ENCODE measurements at places on chromosomes 7 and 10.
A peak's percentile ranks its signal among the peaks of the same experiment; 100 is the strongest.

- no peak for DNase-seq
These were observed 2.9 kb downstream of the FZD8 start for GRCh38 chr10:35639021-35639727.

GRCh38 chr7:4205828-4206227 is 476.3 kb upstream of the FOXK1 start:
- DNase-seq = no peak

- DNase-seq = no peak
These were observed 100.2 kb upstream of the RELN start for GRCh38 chr7:104089612-104090011.

- DNase-seq = peak; percentile 36
These were observed 40.1 kb downstream of the KCNH2 start for GRCh38 chr7:150937848-150938561.

- DNase-seq = no peak
These were observed 194.9 kb upstream of the MGMT start for GRCh38 chr10:129272176-129272575.

DNA sequence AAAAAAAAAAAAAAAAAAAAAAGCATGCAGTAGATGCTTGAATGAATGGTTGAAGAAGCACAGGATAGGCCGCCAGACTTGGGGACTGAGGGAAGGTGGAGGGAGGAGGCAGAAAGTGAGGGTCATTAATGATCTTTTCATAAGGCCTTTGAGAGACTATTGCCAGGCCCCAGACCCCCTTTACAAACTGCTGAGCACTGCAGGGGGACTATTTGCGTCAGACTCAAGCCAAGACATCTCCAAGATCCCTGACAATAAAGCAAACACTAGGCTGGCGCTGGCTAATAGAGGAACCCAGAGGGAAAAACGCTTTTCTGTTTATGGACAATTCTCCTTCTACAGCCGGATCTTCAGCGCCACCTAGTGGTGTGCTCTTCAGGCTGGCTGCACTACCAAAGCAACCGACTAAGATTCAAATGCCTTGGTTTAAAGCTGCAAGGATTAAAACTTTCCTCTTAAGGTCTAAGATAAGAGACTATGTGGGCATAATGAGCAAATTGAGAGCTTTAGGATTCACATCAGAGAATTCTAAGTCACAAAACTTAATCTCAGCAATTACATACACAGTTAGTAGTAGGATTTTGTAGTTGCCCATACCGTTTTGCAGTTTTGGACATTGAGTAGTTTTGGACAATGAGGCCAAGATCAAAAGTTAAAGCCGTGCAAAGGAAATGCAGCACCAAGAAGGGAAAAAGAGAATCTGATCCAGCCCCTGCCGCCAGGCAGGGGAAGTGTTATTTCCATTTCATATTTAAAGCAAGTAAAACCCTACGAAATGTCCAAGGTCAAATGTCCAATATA is 17.9 kb upstream of the AGK start:
- DNase-seq = peak; percentile 92

GRCh38 chr10:87974769-87975168 is 111.3 kb downstream of the PTEN start:
- no peak for DNase-seq

DNA sequence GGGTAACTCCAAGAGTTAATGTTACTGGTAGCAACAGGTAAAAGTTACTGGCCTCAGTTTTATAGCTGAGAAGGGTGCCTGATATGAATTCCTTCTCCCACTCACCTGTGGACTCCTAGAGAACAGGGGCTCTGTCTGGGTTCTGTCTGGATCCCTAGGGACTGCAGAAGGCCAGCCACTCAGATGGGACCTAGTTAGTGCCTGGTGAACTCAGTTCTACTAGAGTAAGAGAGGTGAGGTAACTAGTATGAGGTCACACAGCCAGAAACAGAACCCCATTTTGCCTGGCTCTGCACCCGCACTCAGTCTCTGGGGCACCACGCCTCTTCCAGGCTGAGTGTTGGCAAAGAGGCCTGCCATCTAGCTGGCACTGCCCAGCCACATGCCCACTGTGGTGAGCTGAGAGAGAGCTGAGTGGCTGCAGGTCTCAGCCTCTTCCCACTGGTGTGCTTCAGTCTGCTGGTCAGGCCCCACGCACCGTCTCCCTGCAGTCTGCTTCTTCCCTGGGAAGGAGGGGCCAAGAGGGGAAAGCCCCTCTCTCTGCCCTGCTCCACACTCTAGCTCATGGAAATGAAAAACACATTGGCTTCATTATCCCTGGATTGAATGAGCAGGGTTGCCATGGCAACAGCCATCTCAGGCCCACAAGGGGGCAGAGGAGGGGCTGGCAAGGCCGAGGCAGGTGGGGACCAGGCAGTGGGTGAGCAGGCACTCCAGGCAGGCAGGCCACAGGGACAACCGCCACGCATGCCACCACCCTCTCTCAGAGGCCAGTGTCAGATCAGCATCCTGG is 110.6 kb downstream of the ZMIZ1 start:
- DNase-seq = peak; percentile 30

- peak; percentile 74 for DNase-seq
These were observed 256.4 kb downstream of the CAMK1D start for GRCh38 chr10:12605580-12606405.

DNA sequence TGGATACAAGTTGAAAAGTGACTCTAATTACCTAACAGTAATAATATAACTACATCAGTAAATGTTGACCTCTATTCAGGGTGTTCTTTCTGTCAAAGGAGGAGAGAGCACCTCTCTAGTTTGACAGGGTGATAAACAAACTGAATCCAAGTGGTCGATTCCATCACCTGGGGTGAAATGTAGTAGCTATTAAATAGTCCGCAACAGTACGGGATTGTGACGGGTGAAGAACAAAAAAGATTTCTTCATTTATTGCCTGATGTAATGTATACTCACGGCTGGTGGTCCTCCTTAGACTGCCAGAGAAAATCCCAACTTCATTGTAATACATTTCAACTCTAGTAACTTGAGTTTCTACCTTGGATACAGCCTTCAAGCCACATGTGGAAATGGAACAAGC is 292.5 kb upstream of the CELF2 start:
- DNase-seq = no peak

DNA sequence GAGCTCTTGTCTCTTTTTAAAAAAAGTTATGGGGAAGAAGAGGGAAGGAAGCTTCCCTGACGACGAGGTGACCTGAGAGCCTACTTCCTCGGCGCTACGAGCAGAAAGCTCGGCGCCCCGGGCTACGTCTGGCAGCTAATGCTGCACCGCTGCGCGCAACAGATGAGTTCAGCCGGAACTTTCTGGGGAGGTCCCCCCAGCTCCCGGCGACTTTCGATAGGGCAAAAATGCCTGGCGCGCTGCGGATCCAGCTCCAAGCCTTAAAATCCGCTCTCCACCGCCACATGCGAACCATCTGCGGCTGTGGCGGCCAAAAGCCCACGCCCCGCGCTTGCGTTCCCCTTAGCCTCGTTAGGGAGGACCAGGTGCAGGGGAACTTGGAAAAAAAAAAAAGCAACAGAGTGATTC is 621 bp downstream of the P4HA1 start:
- peak; percentile 81 for DNase-seq

GRCh38 chr7:68694656-68695055 is 903.6 kb upstream of the AUTS2 start:
- DNase-seq = no peak

DNA sequence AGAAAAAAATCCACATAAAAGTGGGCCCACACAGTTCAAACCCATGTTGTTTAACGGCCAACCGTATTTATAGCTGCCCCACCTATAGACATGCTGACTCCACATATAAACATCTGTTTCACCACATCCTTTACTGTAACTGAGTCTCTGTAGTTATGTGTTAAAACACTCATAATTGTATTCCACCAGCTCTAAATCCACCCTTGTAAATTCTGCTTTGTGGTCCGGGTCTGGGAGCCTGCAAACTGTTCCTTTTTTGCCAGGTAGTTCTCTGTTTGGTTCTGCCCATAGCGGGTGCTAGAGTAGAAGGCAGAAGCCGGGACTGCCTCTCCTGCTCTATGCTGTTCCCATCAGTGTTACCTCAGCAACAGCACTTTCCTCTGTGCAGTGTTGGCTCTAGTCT is 20.2 kb upstream of the FHIP2A start:
- no peak for DNase-seq

DNA sequence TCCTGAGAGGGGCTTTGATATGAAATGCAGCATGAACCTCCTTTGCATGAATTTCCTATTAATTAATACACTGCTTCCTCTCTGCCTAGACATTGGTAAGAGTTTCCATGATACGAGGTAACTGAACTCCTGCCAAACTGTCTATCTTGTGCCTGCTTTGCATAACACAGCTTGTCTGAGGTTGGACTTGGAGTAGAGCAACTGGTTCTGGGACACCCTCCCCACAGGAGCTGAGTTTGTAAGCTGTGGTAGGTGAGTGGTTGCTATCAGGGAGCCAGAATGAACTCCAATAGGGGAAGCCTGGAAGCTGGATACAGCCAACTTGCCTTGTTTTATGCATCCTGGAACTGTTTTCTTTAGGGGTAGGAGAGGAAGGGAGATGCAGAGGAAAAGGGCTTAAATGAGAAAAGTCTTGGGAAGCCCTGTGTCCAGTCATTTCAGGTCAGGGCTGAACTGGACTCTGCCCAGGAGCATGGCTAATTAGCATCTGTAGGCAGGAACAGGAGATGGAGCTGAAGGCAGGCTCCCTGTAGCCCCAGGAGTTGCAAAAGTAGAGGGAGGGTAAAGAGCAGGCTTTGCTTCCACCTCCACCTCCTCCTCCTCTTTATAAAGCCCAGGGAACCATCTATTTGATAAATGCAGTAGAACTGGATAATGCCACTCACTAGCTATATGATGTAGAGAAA is 73.2 kb upstream of the GPR158 start:
- no peak for DNase-seq

DNA sequence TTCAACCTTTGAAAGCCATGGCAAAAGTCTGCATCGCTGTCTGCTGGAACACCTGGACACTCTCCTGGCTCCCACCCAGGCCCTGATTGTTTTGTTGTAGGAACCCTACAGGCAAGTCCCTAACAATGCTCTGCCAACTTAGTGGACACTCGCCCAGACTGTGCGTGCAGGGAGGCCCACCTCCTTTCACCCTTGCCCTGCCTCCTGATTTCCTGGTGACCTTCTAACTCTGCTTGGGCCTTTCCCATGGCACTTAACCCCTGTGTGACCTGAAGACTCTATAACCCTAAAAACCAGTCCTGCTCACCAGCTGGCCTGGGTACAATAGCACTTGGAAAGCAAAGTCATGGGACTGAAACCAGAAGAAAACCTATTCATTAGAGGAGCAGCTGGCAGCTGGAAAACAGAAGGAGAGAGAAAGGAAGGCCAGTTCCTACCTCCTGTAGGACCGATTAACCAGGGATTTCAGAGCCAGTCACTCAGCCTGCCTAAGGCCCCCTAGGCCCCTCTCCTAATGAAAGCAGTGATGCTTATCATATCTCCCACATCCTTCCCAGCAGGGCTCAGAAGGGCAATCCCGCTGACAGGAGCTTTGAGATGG is 82.7 kb upstream of the KMT2E start:
- no peak for DNase-seq

DNA sequence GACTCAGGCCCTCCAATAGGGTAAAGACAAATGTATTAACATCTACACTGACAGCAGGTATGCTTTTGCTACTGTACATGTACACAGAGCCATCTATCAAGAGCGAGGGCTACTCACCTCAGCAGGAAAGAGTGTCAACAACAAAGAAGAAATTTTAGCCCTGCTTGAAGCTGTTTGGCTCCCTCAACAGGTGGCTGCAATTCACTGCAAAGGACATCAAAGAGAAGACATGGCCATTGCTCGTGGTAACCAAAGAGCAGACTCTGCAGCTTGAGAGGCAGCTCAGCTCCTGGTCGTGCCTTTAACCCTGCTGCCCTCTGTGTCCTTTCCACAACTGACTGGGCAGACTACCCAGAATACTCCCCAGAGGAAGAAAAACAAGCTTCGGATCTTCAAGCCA is 5.1 kb downstream of the AKR1B15 start:
- DNase-seq = peak; percentile 45

- no peak for DNase-seq
These were observed 7.5 kb upstream of the CH25H start for GRCh38 chr10:89214566-89215165.

- DNase-seq = no peak
These were observed 24.1 kb downstream of the GRIFIN start for GRCh38 chr7:2452074-2452507.

- DNase-seq = peak; percentile 5
These were observed 182.8 kb downstream of the MAD1L1 start for GRCh38 chr7:2049782-2050510.

- DNase-seq = peak; percentile 86
These were observed 108.4 kb upstream of the ZMIZ1 start for GRCh38 chr10:78960316-78960800.

DNA sequence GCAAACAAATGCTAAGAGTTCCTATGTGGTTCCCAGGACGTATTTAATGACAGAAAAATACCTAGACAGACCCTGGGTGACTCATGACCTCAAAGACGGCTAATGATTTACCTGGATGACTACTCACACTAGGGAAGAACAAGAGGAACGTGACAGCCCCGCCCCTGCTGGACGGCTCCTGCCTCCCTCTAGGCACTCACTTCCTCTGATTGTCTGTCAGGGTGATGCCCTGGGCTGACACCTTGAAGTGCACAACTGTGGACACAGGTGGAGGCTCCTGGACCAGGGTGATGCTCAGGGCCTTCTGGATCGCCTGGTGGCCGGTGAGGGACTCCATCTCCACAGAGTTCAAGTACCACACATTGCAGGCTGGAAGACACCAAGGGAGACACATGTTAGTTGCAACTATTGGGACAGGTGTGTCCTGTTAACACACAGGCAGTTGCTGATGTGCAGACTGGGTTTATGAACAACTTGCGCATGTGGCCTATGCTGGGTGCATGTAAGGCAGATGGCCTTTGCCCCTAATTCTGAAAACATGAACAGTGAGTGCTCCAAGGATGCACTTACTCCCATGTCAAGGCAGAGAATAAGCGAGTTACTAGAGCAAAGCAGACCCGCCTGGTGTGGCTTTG is 298.3 kb downstream of the TNS3 start:
- no peak for DNase-seq

DNA sequence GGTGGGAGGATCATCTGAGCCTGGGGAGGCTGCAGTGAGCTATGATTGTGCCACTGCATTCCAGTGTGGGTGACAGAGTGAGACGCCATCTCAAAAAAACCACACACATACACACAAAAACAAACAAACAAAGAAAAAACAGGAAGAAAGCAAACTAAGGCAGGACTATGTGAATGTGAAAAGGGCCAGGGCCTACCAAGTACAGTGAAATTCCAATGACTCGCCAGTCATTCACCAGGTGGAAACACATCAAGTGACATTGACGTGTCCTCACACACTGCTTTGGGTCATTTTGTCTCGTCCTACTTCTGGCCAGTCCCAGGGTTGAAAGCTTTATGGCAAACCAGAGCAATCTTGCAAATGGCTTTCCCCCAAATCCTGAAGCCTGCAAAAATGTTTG is 79.9 kb downstream of the HIP1 start:
- no peak for DNase-seq

DNA sequence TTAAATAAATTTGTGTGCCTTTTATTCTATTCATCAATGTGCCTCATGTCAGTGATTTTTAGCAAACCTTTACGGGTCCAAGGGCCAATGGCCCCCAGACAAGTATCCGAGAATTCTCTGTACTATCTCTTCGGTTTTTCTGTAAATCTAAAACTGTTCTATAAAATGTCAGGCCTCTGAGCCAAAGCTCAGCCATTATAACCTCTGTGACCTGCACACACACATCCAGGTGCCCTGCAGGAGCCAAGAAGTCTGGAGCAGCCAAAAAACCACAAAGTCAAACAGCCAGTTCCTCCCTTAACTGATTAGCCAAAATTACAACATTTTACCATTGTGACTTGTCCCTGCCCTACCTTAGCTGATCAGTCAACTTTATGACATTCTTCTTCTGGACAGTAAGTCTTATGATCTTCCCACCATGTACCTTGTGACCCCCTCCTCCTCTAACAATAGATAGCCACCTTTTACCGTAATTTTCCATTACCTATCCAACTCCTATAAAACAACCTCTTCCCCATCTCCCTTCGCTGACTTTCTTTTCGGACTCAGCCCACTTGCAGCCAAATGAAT is 363.8 kb downstream of the SEMA3D start:
- no peak for DNase-seq
